Amniotic stem cell (primary cell): ENCODE measurements at places on chromosomes 12 and 14.

DNA sequence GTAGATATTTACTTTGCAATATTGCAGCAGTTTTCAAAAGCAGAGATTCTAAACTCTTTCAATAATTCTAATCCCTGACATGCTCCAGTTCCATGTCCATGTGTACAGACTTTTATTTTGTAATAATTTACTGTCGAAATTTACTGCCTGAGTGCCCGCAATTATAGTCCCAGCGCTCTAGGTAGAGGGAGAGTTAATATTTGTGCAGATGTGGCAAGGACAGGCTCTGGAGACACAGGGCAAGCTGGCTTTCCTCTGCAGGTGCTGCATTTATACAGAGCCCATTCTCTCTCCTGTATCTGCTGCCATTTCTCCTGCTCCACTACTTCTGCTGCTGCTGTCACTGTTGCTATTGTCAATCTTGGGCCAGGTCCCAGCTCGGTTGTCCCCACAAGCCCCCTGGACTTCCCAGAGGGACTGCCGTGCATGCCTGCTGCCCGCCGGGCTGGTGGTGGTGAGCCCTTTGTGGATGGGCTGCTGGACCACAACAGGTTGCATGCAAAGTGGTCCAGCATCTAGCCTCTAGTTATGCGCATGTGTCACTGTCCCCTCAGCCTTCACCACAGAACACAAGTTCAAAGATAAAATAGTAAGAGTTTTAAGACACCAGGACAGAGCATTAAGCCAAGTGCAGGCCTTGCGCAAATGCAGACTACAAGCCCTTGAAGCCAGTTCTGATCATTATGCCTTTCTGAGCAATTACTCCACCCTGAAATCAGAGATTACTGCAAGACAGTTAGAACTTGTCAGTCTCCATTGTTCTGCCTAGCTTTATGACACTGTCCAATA, 40.8 kb upstream of the CSRP2 start:
- DNase-seq = no peak

GRCh38 chr12:27523305-27523641, 733 bp upstream of the PPFIBP1 start:
- DNase-seq = no peak

DNA sequence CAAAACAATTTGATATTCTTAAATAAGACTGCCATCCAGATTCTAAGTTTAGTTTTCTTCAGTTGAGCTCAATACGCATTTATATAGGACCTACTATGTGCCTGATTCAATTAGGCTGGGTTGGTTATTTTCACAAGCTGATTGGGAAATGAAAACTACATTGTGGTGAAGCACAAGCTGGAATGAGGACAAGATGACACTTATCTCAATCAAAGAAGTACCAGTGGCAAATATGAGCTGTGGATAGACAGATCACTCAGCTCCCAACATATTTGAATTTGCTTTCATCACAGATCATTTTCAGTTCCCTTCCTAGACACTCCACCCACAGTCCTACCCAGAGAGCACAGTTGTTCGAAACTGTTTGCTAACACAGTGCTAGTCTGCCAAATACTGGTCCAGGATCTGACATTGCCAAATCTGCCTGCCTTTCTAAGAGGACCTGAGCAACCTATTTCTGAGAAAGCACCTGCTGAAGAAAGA, 74.7 kb downstream of the LLPH start:
- DNase-seq = no peak

DNA sequence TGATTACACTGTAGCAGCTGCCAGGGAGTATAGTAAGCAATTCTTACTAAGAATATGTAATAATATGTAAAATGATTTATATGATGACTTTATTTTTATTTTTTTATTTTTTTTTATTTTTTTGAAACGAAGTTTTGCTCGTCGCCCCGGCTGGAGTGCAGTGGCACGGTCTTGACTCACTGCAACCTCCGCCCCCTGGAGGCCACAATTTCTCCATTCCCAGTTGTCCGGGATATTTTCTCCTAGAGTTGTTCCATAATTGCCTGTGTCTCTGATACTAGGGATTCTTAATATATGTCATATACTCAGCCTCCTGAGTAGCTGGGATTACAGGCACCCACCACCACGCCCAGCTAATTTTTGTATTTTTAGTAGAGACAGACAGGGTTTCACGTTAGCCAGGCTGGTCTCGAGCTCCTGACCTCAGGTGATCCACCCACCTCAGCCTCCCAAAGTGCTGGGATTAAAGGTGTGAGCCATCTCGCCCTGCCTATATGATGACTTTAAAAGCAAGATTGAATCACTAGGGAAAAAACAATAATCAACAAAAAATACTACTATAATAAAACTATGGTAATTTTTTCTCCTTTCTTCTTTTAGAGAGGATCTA, 12.2 kb upstream of the ITPR2 start:
- DNase-seq = peak; percentile 53

DNA sequence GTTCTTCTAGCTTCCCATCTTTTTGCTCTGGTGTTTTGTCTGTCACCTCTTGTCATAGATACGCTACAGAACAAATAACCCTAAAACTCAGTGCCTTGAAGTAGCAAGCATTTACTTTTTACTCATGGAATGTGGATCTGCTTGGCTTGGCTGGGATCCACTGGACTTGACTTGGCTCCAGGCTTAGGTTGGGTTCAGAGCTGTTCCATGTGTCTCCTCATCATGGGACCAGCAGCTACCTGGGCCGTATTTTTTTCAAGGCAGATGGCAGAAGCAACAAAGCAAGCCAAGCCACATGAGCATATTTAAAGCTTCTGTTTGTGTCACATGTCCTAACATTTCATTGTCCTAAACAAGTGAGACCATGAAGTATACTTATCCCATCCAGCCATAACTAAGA, 48.7 kb upstream of the ATF1 start:
- no peak for DNase-seq

DNA sequence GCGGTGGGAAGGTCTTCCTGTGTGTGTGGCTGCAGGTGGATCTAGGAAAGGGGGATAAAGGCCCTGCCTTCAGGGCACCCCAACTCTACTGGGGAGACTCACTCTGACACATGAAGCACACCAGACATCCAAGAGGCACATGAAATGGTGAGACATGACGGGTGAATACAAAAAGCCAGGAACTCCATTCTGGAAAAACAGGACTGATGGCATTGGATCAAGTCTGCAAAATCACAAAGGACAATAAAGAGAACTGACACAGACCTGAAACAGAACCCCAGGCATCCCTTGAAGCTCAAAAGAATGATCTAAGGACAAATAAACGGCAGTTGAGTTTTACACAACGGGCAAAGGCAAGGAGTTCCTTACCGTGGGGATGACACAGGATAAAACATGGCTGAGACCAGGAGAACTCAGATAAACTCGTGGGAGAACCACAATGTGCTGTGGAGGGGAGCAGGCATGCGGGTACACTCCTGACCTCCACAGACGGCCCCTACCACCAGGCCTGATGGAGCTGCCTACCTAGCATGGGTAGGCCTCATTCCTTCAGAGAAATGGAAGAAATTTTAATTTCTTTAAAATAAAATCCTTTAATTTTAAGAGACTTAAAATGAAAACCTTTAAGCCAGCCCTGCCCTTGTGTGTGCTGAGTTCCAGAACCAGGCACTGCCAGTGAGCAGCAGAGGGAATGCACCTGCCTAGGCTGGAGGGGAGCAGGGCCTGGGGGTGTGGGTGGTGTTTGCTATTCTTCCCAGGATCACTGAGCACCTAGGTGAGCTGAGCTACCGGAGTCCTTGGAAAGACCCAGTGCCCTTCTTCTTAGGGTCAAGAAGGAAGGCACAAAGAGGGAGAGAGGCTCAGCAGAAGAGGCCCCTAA, 100.1 kb downstream of the SINHCAF start:
- DNase-seq = no peak

- no peak for DNase-seq
These were observed 483.2 kb downstream of the APAF1 start for GRCh38 chr12:99128246-99128802.

DNA sequence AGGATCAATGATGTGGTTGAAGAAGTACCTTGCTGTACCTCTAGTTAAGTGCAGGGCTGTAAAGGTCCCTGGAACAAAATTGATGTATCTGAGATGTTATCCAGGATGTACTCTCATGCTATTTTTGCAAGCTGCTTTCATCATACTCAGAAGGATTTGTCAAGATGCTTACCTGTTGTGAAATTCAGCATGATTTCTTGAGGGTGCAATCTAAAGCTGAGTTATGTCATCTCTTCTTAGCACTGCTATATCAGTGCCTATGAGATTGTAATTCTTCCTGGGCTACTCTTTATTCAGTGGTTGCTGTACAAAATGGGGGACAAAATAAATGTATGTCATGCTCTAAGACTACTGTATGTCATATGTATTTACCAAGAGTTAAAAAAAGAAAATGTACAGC, 340.7 kb upstream of the LMO3 start:
- DNase-seq = no peak

DNA sequence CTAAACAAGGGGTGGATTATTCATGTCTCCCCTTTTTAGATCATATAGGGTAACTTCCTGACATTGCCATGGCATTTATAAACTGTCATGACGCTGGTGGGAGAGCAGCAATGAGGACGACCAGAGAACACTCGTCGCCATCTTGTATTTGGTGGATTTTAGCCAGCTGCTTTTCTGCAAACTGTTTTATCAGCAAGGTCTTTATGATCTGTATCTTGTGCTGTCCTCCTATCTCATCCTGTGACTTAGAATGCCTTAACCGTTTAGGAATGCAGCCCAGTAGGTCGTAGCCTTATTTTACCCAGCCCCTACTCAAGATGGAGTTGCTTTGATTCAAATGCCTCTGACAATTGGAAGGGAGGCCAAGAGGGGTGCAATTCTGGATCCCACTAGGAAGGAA, 5.8 kb upstream of the CCDC63 start:
- no peak for DNase-seq

DNA sequence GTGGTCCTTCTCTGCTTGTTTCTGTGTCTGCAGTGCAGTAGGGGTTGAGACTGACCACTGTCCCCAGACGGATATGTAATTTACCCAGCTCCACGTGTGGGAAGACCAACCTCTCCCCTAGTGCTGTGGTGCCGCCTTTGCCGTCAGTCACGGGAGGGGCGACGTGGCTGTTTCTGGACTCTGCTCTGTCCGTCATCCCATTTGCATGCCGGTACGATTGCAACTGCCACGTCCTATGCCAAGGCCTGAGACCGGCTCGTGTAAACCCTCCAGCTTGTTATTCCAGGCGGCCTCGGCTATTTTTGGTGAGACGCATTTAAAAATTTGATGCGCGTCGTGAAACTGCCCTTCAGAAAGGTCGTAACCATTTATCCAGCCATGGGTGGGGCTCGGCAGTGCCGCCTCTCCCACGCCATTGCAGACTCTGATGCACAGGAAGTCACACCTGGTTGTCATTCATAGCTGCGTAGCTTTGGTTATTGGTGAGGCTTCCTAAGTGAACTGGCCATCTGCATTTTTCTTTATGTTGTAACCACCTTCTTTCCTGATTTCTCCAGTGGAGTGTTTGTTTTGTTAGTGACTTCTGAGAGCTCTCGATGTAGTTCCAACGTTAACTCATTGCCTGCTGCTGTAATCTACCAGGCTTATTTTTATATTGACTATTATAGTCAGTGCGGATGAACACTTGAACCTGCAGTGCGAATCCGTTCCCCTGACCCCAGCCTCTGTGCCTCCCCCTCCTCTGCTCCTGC, 75.1 kb downstream of the ADGRD1 start:
- DNase-seq = no peak

GRCh38 chr12:99732131-99732530, 84.6 kb downstream of the GARIN6 start:
- no peak for DNase-seq

DNA sequence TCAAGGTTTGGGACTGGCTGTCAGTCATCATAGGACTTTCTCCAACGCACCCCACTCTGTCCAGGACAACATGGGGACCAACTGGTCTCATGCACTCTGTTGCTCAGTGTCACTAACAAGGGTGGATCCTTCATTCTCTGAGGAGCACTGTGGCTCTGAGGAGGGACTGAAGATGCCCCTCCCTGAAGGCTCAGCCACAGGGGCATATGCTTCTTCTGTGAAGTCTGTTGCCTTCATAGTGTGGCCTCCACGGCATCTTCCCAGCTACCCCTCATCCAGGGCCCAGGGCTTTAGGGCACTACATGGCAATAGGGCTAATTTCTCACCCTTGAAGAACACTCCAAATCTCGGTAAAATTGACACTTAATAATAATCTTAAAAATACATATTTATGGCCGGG, 14.3 kb upstream of the IFI27L2 start:
- no peak for DNase-seq

DNA sequence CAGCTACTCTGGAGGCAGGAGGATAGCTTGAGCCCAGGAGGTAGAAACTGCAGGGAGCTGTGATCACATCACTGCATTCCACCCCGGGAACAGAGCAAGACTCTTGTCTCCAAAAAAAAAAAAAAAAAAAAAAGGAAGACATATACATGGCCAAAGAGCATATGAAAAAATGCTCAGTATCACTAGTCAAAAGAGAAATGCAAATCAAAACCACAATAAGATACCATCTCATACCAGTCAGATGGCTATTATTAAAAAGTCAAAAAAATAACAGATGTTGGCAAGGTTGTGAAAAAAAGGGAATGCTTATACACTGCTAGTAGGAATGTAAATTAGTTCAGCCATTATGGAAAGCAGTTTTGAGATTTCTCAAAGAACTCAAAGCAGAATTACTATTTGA, 174.8 kb upstream of the ATF7IP start:
- DNase-seq = no peak

- no peak for DNase-seq
These were observed 45.5 kb downstream of the SLC38A6 start for GRCh38 chr14:61026526-61026925.

- DNase-seq = no peak
These were observed 122.8 kb downstream of the RASSF9 start for GRCh38 chr12:85713373-85713772.

DNA sequence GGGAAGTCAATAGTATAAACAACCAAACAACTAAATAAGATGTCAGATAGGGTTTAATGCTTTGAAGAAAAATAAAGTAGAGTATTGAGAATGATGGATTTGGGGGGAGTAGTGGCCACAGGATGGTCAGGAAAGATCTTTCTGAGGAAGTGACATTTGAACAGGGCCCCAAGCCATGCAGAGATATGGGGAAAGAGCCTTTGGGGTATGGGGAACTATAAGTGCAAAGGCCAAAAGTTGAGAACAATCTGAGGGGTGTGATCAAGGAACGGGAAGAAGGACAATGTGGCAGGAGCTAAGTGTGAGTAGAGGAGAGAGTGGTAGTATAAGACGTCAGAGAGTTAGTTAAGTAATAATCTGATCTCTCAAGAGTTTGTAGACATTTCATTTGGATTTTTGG, 1.3 kb downstream of the MRPS35 start:
- no peak for DNase-seq

- no peak for DNase-seq
These were observed 193.9 kb downstream of the PHLDA1 start for GRCh38 chr12:75837700-75838099.

DNA sequence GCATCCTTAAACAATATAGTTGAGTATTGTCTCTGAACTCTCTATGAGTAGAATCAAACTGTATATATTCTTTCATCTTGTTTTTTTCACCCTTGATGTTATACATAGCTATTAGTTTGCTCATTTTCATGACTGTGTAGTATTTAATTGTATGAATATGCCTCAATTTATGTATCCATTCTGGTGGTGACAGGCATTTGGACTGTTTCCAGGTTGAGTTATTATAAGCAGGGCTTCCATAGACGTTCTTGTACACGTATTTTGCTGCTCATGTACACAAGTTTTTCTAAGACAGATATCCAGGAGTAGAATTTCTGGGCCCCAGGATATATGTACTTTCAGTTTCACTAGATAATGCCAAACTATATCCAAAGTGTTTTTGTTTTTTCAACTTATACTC, 211.4 kb downstream of the NTF3 start:
- DNase-seq = no peak

- no peak for DNase-seq
These were observed 5.4 kb upstream of the GPR84 start for GRCh38 chr12:54369597-54370131.
